ENCODE measurements at places on chromosomes 1 and 21.

- no peak for DNase-seq
These were observed 140.3 kb downstream of the PLXNA2 start for GRCh38 chr1:208103597-208104513.

GRCh38 chr1:16167331-16168143 lies 11.7 kb upstream of the EPHA2 start:
- DNase-seq: peak; percentile 65

- no peak for DNase-seq
These were observed 49.9 kb downstream of the DMRTB1 start for GRCh38 chr1:53508991-53509666.

GRCh38 chr1:95604771-95605170 lies 370.8 kb downstream of the RWDD3 start:
- no peak for DNase-seq

DNA sequence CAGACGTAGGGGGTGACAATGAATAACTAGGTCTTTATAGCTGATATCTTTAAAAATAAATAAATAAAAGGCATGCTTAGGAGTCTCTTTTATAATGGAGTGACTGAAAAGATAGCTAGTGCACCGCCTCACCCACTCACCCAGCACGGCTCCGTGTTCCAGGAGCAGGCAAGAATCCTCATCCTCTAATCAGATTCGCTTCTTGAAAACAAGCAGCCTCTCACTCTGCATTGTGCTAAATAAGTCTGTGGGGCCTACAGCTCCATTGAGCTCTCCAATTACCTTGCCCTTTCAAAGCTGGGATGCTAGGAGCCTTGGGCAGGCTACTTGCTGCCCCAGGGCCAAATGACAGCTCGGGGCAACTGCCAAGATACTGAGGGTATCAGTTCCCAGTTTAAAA lies 91.5 kb downstream of the TIAM1 start:
- DNase-seq: no peak

DNA sequence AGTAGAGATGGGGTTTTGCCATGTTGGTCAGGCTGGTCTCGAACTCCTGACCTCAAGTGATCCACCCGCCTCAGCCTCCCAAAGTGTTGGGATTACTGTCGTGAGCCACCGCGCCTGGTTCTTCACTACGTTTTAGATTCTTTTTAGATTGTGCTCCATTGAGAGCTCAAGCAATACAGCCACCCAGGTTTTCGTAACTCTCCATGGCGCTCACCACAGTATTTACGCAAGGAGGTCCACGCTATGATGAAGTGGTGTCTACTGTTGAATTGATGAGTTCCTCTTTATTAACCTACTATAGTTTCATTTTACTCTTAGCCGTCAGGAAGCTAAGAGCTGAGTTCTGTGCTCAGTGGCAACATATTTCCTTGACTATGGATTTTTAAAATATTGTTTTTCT lies 1.8 kb upstream of the KIF1B start:
- DNase-seq: no peak

GRCh38 chr1:181423301-181423918 lies 59.9 kb upstream of the CACNA1E start:
- peak; percentile 33 for DNase-seq

DNA sequence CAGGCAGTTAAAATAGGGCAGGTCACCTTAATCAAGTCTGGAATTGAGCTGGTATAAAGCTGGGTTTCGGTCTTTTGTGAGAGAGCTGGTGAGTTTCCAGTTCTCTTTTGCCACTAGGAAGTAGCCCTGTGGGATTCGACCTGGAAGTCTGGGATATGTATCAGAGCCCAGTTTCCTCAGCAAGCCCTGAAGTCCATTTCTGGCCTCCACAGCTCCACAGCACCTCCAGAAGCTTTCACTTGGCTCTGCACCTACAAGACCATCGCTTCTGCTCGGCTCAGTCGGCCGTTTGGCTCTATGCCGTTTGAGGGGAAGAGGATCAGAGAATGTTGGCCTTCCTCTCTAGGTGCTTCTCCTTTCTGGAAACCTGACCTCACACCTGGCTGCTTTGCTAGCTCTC lies 148.0 kb downstream of the GALNT2 start:
- no peak for DNase-seq

DNA sequence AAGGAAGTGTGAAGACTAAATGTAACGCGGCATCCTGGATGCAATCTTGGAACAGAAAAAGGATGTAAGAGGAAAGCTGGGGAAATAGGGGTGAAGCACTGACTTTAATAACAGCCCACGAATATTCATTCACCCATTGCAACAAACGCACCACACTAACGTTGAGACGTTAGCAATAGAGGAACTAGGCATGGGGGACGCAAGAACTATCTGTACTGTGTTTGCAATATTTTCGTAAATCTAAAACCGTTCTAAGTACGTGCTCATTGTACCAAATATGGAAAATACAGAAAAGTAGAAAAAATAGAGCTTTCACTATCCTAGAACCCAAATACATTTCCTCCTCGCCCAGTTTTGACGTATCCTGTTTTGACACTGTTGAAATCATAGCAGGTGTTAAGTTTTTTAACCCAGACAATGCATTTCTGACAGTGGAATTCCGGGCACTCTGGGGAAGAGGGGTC lies 3.9 kb downstream of the LAPTM5 start:
- no peak for DNase-seq

DNA sequence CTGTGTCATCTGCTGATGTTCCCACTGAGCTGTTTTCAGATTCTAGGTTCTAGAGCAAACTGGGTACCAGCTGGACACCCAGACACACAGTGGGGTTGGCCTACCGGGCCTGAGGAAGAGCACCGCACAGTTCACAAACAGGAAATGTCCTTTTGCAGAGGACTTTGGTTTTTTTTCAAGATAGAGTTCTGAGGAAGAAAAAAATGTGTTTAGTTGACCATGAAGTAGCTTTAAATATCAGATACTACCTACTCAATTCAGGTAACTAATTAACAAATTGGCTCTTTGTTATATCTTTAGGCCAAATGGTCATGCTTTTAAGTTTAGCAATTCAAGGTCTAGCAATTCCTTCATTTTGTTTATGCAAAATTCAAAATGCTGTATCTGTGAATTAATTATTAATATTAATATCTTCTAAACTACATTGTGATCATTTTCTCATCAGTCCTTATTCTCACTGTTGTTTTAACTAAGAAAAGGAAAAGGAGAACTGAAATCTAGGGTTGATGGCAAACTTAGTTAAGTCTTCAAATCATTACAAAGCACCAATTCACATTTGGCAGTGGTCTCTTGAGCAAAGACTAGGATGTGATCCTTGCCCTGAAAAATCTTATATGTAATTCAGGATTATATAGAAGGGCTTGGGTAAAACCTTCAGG lies 17.2 kb upstream of the NCF2 start:
- DNase-seq: no peak

DNA sequence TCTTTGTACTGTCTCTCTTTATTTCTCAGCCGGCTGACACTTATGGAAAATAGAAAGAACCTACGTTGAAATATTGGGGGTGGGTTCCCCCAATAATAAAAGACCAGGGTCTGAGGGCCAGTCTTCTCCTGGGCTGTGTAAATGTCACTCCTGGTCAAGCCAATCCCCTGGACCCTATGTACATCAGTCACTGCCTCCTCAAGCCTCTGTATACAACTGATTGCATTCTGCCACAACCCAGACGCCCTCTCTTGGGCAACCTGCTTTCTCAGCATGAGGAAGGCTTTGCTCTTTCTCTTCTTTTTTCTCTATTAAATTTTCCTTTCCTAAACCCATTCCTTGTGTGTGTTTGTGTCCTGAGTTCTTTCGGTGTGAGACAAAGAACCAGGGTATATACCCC lies 84.1 kb upstream of the SERBP1 start:
- no peak for DNase-seq

DNA sequence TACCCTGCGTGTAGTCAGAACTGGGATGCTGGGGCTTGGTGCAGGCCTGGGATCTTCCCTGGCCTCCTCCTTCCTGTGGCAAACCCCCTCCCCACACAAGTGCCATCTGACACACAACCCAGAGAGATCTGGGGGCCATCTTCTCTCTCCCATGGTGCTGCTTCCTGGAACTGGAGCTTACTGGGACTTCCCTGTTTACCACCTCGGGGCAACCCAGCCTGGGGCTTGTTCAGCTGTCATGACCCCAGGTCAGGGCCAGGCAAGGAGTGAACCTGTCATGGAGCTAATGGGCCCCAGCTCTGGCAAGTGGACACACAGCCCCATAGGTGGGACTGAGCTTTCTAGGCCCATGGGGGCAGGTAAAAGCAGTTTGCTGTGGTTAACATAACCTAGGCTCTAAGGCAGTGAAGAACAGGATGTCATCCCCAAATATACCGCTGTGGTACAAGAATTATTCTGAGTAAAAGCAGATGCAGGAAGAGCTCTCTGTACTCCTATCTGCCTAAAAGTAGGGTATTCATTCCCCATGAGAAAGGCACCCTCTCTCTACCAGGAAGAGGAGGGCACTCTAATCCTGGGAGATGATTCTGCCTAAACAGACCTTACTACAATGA lies 2.4 kb downstream of the TRIM11 start:
- DNase-seq: no peak

DNA sequence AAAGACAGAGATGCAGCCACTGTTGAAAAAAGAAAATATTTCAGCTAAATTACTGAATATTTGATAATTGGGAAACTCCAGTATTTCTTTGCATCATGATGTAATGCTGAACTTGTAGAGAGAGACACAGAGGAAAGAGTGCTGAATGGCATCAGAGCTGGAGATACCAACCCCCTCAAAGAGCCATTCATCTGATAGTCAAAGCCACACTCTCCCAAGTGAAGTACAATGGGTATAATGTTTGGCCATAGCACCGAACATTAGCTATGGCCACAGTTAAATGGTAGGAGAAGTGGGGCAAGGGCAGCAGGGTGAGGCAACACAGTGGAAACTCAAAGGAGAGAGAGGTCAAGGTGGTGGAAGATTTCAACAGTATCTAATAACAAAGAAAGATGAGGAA lies 107.5 kb upstream of the TNFSF4 start:
- DNase-seq: no peak

DNA sequence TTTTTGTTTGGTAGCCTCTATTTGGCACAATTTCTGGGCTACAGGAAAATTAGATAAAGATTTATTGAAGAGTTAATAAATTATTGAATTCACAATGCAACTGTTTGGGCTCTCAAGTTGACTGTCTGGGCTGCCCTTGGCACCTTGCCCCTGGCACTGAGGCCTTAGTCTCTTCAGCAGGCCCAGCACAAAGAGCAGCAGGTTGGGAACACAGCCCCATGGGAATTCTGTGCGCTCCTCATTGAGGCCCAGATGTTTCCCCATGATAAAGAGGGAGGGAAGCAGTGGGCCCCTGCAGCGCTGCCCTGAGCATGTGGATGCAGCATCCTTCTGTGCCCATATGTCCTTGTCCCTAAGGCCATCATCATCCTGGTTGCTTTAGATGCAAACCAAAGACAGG lies 2.9 kb downstream of the CRNN start:
- DNase-seq: no peak

DNA sequence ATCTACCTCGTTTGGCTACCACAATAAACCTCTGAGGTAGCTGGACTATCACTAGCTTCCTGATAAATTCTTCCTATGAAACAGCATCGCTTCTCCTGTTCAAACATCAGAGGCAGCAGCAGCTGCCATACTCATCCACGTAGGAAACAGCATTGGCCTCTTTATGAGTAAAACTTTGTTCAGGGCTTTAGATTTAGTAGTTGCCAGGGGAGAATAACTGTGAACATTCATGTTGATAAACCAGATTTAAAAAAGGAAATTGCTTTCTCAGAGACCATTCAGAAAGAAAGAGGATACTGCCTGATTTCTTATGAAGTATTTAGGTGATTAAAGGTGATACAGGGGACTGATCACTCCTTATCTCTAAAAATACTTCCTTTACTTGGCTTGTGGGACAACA lies 7.2 kb downstream of the CEP170 start:
- DNase-seq: no peak

DNA sequence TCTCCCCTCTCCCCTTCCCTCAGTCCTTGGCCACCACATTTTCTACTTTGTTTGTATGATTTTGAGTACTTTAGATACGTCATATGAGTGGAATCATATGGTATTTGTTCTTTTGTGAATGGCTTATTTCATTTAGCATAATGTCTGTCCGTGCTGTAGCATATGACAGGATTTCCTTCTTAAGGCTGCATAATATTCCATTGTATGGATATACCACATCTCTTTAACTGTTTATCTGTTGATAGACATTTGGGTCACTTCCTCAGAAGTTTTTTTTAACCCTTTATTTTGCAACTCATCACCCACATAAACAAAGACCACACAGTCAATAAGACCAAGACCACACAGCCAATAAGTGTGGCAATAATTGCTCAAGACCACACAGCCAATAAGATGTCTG lies 24.9 kb downstream of the FAM163A start:
- no peak for DNase-seq

Data from progenitor cell of endocrine pancreas (in vitro differentiated cells).